Suppressor macrophage treated with lipopolysaccharide for 4 hours (primary cell): ENCODE measurements at places on chromosomes 7 and 10.

- DNase-seq, result no peak
Measured at GRCh38 chr7:32093415-32094408, 23.5 kb upstream of the PDE1C start.

DNA sequence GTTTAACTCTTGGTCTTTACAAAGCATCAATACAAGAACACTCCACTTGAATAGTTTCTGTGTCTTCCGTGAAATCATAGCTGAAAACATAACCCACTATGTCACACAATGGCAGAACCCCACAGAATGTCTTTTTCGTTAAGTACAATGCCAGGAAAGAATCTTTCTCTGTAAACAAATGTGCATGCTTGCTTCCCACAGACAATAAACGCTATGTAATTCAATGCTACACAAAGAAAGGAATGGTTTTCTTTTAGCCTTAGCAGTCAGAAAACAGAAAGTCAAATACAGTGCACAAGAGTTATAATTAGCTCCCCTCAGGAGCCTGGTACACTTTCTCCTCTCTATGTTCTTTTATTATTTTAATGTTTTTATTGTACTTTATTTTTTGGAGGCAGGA is 186.1 kb downstream of the SRPK2 start:
- no peak for DNase-seq

- DNase-seq, result no peak
Measured at GRCh38 chr7:115300231-115300870, 378.5 kb downstream of the MDFIC start.

DNA sequence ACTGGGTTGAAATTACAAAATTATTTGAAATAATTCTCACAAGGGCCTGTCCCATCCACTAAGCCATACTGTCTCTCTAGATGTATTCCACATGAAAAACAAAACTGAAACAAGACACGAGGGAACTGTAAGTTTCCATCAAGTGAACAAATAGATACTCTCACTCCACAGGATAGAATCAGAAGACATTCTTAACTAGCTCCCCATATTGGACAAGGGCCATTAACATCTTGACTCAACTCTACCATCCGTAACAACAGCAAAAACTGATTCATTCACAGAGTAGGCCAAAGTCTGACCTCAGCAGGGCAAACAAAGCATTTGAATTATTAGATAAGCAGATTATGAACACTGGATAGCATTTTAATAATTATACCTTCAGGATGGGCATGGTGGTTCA is 29.1 kb downstream of the UBE2H start:
- DNase-seq, result peak; percentile 35

GRCh38 chr10:14413523-14413922 is 82.8 kb upstream of the FRMD4A start:
- peak; percentile 6 for DNase-seq

- no peak for DNase-seq
Measured at GRCh38 chr7:131626643-131627042, 70.2 kb upstream of the PODXL start.

GRCh38 chr10:78408671-78409472 is 375.2 kb downstream of the RPS24 start:
- DNase-seq, result no peak

- DNase-seq, result no peak
Measured at GRCh38 chr7:14858410-14858809, 44.1 kb downstream of the DGKB start.

- peak; percentile 49 for DNase-seq
Measured at GRCh38 chr7:84195295-84196060, 889 bp upstream of the SEMA3A start.

GRCh38 chr7:139109188-139109982 is at the start of gene ZC3HAV1:
ZC3HAV1 (minus strand) TSS chr7:139109720; CDS start chr7:139109331, 389 bp downstream.
- DNase-seq, result peak; percentile 99

DNA sequence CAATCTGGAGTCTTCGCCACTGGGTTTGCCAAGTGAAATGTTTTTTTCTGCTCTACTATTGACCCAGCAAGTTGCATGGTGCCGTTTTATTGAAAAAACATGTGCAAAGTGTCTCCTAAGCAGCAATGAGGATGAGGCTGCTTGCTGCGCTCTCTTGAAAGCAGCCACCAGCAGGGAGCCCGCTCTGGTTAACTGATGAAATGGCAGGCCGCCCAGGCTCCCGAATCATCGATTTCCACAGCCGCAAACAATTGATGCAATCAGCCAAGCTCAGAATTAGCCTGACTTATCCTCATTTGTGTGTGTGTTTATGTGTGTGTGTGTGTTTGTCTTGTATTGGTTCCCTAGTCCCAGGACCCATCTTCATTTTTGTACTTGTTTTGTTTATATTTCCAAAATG is 22.2 kb upstream of the LYZL1 start:
- DNase-seq, result no peak

DNA sequence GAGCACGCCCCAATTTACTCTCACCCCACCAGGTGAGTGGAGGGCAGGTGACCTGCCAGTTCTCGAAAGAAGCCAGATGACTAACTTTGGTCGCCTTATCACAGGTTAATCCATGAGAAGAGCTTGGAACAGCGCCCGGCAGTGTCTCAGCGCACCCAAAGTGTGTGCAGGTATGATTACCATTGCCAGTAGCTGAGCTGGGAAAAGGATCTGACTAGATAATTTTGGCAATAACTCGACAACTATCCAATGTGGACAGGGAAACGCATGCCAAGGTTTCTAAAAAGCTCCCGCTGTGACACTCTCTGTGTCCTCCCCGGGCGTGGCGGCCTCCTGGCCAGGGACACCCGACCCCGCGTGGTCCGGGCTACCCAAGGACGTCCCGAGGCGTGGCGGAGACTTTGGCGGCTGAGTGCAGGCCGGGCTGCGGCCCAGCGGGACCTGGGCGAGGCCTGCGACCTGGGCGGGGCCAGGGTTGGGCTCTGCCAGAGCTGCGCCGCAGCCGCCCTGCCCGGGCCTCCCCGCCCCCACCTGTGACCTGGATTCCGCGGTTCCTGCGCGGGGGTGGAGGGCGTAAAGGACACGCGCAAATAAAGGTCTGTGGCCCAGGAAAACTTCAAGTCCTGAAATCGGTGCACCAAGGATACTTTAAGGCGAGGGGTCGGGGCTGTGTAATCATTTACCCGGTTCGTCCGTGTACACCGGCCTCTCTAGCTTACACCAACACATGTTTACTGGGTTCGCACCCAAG is 13.7 kb upstream of the WAPL start:
- DNase-seq, result peak; percentile 23

- no peak for DNase-seq
Measured at GRCh38 chr10:27542812-27543211, 38.7 kb downstream of the RAB18 start.

GRCh38 chr10:103507235-103508191 is 14.0 kb downstream of the NEURL1 start:
- DNase-seq, result no peak

DNA sequence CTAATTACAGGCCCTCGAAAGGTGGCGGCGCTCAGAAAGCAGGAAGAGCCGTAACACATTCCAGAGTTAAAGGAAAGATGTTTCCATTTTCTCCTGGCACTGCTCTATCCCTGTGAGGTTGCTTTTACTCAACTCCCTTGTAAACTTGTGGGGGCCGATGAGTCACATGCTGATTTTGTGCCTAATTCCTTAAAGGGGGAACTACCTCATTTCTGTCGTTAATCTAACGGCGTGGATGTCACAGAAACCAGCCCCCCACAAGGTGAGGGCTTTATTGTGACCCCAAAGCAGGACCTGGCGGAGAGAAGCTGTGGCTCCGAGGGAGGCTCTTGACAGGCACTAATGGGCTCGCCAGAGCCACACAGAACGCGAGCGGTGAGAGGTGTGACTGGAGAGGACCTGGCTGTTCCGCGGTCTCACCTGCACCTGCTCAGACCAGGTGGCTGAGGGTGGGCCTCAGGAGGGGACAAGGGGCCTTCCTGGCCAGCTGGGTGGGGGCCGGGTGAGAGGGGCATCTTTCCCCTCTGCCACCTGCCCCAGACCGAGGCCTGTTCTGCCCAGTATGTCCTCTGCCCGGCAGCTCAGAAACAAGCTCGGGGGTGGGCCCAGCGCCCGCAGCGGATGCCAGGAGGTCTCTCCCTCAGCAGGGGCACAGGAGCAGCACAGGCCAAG is 50.9 kb downstream of the CALML3 start:
- no peak for DNase-seq

DNA sequence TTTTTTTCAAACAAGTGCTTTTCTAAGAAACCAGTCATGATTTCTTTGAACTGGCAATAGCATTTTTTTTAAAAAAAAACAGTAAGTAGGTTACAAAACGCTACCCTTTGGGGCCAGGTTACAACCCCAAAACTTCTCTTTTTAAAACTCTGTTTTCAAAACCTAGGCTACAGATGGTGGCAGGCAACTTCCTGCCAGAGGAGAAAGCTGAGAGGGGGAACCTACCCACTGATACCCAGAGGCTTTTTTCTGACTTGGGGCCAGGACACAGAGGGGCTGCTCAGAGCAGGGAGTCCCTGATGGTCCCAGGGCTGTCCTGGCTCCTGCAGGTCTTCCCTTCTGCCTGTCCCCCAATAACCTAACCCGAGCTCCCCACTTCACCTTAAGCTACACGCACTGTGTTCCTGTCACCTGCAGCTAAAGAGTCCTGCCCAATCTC is 6.9 kb downstream of the STN1 start:
- peak; percentile 9 for DNase-seq

DNA sequence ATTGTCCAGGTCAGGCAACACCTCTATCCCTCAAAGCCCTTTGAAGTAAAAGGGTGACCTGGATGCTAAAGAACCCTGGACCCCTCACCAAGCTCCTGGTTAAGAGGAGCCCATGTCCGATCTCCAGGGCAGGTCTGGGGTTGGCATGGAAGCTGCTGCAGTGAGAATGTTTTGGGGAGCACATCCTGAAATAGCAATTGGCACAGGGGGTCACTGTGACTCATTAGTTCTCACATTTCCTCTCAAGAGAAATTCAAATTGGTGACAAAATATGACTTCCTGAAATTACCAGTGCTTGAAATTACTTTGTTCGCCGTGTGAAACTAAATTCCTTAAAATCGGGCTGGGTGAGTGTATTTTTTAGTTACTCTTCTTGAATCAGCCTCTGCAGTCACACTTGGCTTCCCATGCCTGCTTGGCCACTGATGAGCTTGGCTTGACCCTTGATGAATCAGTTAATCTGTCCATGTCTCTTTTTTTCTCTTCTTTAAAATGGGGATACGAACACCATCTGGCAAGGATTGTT is 18.8 kb upstream of the ARHGAP22 start:
- DNase-seq, result peak; percentile 83

- DNase-seq, result no peak
Measured at GRCh38 chr7:125316466-125316865, 386.8 kb upstream of the POT1 start.

- no peak for DNase-seq
Measured at GRCh38 chr10:18501629-18502028, 149.8 kb downstream of the NSUN6 start.

DNA sequence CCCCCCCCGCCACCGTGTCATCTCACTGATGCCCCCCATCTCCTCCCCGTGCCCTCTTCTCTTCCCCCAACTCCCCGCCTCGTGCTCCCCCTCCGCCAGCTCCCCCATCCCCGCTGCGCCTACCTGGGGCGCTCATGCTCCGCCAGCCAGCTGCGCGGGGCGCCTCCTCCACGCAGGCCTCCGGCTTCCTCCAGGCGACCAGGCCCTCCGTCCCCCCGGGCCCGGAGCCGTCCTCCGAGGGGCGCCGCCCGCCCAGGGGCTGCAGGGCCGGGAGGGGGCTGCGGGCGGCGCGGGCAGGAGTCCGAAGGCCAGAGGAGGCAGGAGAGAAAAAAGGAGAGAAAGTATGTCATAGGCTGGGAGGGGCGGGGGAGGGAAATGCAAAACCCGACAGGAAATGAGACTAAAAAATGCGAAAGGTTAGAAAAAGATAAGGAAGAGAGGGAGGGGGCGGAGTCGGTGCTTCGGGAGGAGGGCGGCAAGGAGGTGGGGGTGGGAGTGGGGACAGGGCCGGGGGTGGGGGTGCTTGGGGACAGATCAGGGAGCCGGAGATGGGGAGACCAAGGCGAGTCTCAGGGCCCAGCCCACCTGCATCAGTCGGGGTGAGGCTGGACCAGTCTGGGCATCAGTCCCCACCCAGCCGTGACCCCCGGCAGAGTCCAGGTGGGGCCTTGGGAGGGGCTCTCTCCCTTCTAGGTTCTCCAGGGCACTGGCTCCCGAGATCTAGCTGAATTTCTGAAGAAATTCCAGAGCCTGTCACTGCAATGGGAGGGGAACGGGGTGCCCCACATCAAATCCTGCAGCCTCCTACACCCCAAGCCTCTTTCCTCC is at the start of gene CARD11:
Gene CARD11, minus strand, starts transcription at position 324 of the 828 bp plus-strand sequence. CDS start 85,361 bp downstream, outside the sequence.
- DNase-seq, result no peak

GRCh38 chr10:50362547-50363125 is 111.3 kb upstream of the ASAH2 start:
- DNase-seq, result no peak

DNA sequence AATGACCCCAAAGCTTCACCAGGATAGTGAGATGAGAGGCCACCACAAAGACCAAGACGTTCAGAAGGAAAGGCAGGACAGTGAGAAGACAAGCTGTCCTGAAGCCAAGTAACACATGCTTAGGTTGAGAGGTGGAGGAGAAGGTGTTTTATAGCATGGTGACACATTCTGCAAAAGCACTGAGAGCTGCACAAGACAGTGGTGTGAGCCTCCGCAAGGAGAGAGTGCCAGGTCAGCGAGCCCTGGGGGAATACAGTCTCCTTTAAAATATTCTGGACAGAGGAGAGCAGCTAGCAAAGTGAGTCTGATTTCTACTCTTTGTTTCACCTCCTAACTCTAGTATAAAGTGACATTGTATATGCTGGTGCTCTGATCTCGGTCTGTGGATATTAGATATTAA is 68.0 kb upstream of the VKORC1L1 start:
- no peak for DNase-seq

DNA sequence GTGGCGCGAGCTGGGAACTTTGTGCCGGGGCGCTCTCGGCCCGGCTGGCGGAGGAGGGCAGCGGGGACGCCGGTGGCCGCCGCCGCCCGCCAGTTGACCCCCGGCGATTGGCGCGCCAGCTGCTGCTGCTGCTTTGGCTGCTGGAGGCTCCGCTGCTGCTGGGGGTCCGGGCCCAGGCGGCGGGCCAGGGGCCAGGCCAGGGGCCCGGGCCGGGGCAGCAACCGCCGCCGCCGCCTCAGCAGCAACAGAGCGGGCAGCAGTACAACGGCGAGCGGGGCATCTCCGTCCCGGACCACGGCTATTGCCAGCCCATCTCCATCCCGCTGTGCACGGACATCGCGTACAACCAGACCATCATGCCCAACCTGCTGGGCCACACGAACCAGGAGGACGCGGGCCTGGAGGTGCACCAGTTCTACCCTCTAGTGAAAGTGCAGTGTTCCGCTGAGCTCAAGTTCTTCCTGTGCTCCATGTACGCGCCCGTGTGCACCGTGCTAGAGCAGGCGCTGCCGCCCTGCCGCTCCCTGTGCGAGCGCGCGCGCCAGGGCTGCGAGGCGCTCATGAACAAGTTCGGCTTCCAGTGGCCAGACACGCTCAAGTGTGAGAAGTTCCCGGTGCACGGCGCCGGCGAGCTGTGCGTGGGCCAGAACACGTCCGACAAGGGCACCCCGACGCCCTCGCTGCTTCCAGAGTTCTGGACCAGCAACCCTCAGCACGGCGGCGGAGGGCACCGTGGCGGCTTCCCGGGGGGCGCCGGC is 870 bp downstream of the FZD1 start:
- DNase-seq, result peak; percentile 64

- no peak for DNase-seq
Measured at GRCh38 chr7:75640201-75640600, 98.5 kb downstream of the HIP1 start.

GRCh38 chr10:4426866-4427265 is 399.1 kb upstream of the AKR1E2 start:
- DNase-seq, result no peak

GRCh38 chr10:76444034-76444800 is 1012.8 kb downstream of the LRMDA start:
- DNase-seq, result no peak
